ENCODE measurements at places on chromosomes 1 and 21.

- DNase-seq: no peak
Measured at GRCh38 chr1:207282058-207282457, 39.4 kb upstream of the CD55 start.

- peak; percentile 19 for DNase-seq
Measured at GRCh38 chr1:19339214-19339861, 27.2 kb downstream of the SLC66A1 start.

GRCh38 chr21:33289199-33289819 is 23.1 kb downstream of the IL10RB start:
- DNase-seq: peak; percentile 63

DNA sequence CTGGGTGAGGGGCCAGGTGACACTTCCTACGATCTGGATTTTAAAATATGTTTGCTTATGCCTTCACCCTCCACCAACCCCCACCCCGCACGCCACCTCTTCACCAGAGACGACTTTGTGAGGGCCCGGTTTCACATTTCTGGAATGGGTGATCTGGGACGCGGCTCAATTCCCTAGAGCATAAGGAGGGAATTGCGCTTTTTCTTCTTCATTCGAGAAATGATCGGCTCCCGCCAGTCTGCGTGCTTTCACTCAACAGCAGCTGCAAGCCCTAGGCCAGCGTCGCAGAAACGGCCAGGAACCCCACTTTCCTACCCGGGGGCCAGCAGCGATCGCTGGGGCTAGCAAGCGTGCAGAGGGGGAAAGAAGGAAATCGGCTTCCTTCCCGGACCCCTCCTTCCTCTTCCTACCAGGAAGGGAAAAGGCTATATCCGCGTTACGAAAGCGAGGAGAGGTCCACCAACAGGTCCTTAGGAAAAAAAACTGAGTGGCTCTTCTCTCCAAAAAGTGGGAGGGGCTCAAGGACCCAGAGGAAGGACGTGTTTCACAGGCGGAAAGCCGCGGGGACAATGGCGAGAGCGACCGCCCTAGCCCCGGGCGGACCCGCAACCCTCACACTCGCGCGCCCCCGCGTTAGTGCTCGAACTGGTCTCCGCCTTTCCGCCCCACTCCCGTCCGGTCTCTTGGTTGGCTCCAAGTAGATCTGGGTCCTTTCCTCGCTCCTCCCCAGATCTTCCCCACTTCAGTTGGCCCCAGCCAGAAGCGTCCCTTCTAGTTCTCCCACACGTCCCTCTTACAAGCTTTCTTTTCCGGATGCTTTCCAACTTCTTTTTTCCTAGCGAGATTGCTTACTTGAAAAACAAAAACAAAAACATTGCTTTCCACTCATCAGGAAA is 1.1 kb upstream of the ADAMTS1 start:
- peak; percentile 88 for DNase-seq

- DNase-seq: peak; percentile 45
Measured at GRCh38 chr1:14094611-14095400, 394.8 kb downstream of the PRDM2 start.

Measured in mesendoderm (in vitro differentiated cells).